ENCODE measurements at places on chromosomes 3 and 15.

DNA sequence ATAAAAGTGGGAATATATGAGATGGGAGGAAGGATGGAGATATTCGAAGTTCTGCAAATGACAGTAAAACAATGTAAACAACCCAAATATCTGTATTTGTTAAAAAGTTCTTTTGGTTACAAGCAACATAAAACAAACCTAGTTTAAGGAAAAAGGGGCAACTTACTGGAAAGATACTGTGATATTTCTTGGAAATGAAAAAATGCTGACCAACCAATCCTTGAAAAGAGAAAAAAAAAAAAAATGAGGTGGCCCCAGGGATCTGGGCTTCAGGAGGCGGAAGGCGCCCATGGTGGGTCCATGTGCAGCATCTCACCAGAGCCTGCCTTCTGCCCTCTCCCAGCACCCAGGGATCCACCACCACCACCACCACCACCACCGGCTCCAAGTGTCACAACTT is 59.1 kb downstream of the VGLL4 start:
- no peak for DNase-seq

- DNase-seq, result no peak
Measured at GRCh38 chr15:79307251-79307650, 3.7 kb upstream of the TMED3 start.

DNA sequence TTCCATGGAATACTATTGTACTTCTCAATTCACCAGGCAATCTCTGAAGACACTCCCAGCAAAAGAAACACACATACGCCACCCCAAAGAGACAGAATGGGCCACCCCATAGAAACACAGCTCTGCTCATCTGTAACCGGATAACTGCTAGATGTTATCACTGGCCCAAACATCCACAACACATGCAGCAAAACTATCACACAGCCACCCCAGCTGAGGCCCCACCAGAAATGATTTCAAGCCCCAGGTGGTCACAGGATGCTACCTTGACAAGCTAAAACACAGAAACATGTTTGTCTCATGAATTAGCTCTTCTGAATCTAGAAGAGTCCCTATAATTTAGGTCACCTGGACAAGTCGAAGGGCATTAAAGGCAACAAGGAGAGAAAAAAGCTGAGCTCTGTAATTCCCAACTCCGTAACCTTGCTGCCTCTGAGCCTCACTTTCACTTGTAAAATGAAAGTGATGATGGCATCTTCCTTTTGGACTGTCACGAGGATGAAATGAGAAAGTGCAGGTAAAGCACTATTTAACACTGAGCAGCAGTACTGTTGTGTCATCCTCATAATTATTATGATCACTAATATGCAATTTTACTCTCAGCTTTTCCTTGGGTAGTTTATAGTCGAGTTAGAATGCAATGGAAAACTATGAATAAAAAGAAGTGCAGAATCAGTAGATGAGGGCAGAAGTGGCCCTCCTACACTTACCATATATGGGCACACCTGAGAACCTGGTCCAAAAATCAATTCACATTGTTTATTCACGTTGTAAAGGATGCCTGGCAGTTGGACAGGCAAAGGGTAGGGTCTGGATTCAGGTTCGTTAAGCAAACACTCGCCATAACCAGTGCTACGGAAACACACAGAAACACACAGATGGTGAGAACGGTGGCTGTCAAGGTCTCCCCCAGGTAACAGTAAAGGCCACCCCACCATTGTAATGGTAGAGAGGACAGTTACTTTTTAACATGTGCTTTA is 38.6 kb downstream of the ADAMTS9 start:
- DNase-seq, result no peak

DNA sequence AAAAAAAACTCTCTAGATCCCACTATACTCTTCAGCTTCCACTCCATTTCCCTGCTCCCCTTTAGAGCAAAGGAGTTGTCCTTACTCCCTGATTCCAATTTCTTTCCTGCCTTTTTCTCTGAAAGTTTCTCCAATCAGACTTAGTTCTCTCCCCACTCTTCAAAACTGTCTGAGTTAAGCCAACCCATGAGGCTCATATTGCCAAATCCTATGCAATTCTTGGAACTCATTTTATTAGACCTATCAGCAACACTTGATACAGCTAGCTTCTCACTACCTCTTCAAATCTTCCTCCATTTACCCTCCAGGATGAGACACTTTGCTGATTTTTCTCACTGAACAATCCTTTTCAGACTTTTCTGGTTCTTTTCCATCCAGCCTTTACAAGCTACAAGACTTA is 233.1 kb downstream of the THRB start:
- no peak for DNase-seq

GRCh38 chr3:14507305-14507741 is 32.8 kb downstream of the GRIP2 start:
- no peak for DNase-seq

GRCh38 chr15:41416128-41416741 is 660 bp upstream of the RTF1 start:
- DNase-seq, result no peak

DNA sequence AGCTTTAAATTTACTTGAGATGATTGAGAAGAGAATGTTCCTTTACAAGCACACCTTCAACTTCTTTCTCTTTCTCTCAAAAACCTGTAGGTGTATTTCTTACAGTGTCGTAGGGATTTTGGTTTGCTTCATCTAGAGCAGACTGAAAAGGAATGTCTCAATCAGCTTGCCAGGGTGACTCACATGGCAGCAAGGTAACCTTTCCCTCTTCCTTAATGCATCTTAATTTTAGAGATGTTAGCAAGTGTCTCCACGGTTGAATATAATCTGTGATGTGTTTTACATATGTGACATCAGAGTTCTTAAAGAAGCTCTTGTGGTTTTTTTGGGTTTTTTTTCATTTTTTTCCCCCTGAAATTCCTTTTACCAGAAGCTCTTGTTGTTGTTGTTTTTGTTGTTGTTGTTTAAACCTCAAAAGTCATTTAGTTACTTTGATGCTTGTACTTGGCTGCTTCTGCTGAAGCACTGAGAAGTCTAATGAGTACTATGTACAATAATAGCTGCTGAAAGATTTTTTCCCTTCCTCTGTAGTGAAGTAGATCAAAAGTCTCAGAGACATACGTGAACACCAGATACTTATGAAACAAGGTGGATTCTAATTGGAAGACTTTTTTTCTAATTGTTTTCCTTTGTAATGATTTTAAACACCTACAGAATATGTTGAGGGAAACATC is 83.1 kb downstream of the RETNLB start:
- DNase-seq, result no peak

DNA sequence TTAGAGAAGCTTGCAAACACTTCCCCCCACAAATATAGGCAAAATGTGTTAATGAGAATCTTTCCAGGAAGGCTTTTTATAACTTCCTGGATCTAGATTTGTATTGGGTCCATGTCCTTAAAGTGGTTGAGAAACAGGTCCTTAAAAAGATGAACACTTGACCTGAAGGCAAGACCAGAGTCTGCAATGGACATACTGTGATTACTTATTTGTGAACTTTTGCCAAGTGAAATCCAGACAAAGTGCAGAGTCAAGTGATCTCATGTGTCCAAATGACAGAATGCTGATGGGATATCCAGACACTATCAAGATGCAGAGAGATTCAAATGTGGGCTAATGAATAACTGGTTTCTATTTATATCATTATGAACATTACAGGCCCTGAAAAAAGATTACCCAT is 43.8 kb downstream of the FRMD4B start:
- no peak for DNase-seq

DNA sequence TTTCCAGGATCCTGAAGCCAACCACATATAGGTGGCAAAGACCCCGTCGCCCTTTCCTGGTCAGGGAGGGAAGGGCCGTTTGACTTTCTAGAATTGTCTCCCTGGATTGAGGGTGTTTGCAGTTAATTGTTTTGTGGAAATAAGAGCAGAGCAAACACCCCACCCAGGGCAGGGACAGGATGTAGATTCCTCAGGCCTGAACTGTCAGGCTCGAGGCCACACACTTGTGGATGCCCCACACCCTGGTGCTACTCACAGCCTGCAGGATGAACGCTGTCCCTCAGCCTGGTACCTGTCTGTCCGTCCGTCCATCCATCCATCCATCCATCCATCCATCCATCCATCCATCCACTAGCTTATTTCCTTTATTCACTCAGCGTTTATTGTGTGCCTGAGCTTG is 29.9 kb upstream of the FLNB start:
- no peak for DNase-seq

DNA sequence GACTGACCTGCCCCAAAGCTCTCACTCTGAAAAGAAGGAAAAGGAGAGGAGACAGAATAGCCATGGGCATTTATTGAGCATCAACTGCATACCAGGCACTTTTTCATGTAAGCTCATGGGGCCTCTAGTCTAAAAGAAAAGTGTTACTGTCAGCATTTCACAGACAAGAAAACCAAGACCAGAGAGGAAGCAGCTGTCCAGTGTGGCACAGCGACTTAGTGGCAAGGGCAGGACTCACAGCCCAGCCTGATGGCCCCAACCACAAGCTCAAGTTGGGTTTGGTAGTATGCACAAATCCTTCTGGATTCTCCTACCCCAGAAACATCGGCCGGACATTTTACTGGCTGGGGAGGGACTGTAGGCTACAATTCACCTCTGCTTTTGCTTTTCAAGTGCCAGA is 5.8 kb downstream of the EFCC1 start:
- no peak for DNase-seq

GRCh38 chr15:26889298-26889898 is 22.5 kb downstream of the GABRA5 start:
- DNase-seq, result peak; percentile 80

DNA sequence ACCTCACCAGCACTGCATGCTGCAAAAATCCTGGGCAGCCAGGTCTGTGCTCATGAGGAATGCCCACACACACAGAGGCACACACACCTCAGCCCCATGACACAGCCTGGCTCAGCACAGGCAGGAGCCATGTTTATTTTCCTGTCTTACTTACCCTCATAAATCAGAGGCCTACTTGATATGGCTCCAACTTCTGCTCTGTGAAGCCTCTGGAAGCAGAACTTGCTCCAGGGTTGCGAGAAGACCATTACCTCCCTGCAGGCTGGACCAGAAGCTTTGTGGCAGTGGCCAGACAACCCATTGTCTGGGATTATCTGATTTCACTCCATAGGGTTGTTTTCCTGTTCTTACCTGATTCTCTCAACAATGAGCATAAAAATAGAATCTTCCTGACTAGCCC is 43.8 kb upstream of the CMTM8 start:
- DNase-seq, result no peak

- no peak for DNase-seq
Measured at GRCh38 chr3:194423317-194423716, 24.3 kb upstream of the GP5 start.

DNA sequence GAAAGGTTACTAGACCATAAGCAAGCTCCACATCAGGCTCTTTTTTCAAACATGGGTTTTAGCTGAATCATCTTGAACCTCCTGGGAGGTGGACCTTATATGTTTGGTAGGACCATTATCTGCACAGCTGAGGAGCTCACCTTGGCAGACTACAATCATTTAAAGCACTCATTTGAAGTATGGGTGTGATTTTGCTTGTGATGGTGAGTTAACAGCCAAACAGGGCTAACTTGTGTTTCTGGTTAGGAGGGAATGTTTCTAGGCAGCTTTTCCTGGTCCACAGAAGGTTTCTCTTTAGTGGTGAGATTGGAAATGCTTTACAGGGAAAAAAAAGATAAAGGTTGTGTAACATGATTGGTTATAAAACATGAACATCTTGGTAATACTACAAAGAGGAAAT is 61.8 kb downstream of the ARHGEF26 start:
- DNase-seq, result no peak

- no peak for DNase-seq
Measured at GRCh38 chr3:17258823-17259436, 374.2 kb downstream of the PLCL2 start.
